ENCODE measurements at places on chromosomes 3 and 15.

DNA sequence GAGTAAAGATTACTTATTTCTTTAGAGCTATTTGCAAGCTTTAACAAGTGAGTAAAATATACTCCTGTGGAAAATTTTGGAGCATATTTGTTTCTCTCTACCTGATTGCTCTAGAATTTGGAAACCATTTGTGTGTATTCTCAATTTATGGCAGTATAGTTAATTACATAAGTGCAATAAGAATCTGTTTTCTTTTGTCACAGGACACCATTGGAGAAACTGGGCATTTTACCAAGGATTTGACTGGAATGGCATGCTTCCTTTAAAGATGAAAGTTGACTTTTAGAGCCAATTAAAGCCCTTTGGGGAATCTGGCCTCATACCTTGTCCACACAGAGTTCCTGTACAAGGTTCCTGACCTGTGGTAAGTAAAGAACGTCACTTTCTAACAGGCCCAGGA is 38.4 kb downstream of the PAQR5 start:
- DNase-seq: no peak

DNA sequence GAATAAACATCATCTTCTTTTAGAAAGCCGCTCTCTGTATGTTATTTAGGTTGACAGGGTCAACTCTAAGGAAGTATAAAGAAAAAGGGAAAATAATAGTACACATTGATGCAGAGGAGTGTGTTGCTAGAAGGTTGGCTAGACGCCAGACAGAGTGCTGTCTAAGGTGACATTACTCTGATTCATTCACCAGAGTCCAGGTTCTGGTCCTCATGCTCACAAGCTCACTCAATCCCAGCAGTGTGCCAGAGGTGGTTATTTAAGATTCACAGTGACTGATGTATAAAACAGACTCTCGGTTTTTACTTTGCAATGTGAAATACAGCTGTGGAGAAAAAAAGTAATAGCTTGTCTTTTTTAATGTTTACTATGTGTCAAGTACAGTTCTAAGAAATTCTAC is 1.7 kb downstream of the CFAP44 start:
- no peak for DNase-seq

DNA sequence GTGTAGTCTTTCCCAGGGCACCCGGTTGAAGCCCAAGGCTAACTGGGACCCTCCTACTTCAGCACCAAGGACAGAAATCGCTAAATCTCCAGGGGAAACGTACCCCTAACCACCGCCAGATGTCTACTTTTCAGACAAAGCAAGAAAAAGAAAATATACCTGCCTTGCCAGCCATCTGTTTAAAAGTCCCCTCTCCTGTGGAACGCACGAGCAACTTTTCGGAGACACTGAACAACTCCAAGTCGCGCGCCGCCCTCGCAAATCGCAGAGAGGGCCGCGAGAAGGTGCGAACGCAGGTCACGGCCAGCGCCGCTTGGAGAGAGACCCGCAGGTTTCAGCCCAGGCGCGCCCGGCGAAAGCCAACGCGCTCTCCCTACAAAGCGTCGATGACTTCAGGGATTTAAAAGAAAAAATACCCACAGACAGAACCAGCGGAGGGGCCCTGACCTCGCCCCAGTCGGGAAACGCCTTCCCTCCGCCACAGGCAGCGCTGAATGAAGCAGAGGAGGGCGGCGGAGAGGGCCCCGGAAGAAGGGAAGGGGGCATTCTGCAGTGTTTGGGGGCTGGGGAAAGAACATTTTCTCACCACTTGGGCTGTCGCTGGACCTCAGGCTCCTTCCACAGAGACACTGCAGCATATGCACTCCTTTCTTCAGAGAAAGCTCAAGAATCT is 213.1 kb downstream of the FGF12 start:
- DNase-seq: no peak

GRCh38 chr3:177381070-177381469 is 183.8 kb upstream of the TBL1XR1 start:
- no peak for DNase-seq

DNA sequence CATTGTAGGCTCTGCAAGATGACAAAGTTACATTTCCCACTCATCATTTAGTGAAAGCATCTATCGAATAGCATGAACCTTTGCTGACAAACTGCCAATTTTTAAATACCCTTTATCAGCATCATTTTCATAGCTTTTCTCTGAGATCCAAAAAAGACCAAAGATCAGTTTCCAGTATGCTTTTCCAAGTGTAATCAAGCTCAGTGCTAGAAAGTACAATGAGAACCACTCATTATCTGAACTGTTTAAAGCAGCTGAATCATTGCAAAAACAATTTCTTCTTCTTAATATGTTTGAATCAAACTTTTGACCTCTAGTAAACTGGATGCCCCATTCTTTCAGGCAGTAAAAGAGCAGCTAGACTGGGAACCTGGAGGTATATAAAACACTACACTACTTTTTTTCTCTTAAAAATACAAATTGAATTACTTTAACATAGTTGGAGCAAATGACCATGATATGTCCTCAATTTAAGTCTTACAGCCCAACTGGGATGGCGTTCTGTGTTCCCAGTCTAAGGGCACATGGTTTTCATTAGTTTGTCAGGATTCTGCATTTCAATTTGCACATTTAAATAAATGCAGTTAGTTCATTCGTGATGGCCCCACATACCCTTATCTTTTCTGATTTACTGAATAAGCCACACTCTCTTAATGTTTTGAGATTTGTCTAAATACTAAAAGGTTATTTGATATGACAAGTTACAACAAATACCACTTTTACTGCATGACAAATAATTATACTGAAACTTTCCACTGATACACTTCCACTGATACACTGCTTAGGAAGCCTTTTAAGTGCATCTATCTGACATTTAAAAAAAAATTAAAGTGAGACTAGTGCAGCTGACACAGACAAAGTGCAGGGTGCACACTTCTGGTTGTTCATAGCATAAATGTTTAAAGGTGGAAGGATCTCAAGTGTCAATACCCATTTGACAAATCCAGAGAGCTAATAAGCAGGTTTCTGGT is 146.0 kb upstream of the FRMD4B start:
- no peak for DNase-seq

DNA sequence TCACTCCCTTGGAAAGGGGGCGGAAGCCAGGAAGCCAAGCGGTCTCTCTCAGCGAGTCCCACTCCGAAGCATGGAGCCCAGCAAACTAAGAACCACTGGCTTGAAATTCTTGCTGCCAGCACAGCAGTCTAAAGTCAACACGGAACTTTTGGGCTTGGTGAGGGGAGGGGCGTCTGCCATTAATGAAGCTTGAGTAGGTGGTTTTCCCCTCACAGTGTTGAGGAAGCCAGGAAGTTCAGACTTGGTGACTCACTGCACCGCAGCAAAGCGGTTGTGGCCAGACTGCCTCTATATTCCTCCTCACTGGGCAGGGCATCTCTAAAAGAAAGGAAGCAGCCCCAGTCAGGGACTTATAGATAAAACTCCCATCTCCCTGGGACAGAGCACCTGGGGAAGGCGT is 665.4 kb upstream of the CBLB start:
- no peak for DNase-seq

DNA sequence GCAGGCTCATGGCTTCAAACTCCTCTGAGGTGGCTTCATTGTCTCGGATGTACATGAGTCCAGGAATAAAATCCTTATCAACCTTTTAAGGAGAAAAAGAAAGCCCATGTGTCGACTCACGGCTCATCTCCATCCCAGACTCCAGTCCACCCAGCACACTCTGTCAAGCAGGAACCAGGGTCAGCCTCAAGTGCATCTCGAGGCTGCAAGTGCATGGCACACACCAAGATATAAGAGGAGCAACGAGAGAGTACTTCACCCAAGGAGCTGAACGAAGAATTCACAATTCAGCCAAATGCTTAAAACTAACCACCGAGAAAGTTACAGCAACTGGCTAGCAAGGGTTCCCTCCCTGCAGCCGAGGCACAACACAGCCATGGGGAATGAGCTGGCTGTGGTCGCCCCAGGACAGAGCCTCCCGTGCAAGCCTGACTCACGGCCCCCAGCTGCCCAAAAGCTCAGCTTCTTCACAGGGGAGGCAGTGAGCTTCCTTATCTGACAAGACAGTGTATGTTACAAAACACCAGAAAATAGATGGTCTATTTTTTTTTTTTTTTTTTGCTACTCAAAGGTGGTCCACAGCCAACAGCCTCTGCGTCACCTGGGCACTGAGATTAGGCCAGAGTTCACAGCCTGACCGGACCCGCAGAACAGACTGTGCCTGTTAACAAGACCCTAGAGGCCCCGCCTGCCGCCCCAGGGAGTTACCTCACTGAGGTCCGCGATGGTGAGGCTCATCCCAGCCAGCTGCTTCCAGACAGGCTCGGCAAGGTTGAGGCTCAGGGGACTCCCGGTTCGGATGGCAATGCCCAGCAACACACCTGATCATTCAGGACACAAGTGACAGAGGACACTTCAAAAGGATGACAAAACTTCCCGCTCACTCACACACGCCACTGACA is 15.9 kb upstream of the OCA2 start:
- no peak for DNase-seq

- DNase-seq: no peak
Measured at GRCh38 chr15:25790000-25790660, 73.0 kb downstream of the ATP10A start.

DNA sequence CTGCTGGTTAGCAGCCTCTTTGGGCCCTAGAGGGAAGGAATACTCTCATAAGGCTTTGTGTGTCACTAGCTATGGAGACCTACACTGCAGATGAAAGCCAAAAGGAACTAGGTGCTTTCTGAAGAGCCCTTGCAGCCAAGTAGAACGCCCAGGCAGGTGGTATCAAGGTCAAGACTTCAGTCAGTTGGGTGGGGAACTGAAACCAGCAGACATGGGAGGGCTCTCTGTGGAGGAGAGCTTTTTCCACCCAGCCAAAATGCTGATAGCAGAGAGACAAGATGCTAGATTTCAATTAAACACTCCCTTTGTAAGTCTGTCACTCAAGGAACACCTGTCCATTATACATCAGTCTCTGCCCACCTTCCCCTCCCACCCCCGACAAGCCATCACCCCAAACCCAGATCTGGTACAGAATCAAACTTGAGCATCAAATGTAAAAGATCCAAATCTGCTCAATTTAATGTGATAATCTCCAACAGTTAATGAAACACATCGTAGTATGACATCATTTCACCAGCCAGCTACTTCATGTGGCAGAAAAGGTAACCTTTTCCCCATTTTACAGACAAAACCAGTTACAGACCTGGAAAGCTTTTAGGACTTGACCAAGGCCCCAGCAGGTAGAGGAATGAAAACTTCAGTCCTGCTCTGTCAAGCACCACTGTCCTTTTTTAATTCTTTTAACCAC is 14.6 kb downstream of the MRPS25 start:
- DNase-seq: no peak

- no peak for DNase-seq
Measured at GRCh38 chr3:172376881-172377280, 71.4 kb downstream of the GHSR start.

- DNase-seq: no peak
Measured at GRCh38 chr3:61439122-61439458, 122.3 kb upstream of the PTPRG start.
